ENCODE measurements at places on chromosomes 6 and 20.

DNA sequence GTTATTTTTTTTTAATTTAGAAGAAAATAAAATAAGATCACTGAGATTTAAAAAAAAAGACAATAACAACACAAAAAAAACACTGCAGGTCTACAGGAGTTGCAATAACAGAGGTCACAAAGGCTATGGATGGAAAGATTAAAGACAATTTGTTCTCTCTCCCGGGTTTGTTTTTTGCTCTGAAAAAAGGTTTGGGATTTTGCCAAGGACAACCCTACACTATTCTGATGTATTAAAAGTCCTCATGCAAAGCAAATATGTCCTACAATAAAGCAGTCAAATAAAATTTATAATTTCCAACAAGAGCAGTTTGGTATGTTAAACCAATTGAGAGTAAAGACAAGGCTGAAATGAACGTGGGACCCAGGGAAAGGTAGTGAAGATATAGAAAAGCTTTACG lies 55.6 kb downstream of the PTPRK start:
- DNase-seq: no peak

- DNase-seq: no peak
Measured at GRCh38 chr6:147614501-147614900, 106.0 kb downstream of the SAMD5 start.

GRCh38 chr20:4946585-4946984 lies 54.7 kb downstream of the SLC23A2 start:
- no peak for DNase-seq

- DNase-seq: no peak
Measured at GRCh38 chr20:6384380-6384779, 261.6 kb upstream of the FERMT1 start.

- DNase-seq: no peak
Measured at GRCh38 chr6:111474106-111474505, 8.9 kb downstream of the REV3L start.

GRCh38 chr20:51119914-51120313 lies 97.0 kb upstream of the KCNG1 start:
- DNase-seq: no peak

- DNase-seq: no peak
Measured at GRCh38 chr6:108174371-108175175, 8.8 kb downstream of the NR2E1 start.

DNA sequence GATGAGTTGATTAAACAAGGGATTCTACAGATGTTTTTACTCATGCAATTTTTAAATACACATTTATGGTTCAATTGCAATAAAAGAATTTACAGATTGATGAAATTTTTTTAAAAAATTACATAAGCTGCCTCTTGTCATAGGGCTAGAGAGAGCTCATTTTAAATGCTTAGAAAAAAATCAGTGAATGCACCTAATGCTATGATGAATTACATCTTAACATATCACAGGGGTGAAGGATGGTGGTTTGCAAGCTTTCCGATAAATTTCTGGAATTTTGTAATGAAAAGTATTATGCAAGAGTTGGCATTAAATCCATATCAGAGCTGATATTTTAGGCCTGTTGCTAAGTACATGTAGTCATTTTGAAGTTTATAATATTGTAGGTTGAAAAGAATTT lies 29.6 kb downstream of the DSE start:
- no peak for DNase-seq

GRCh38 chr20:11153819-11154218 lies 480.0 kb upstream of the JAG1 start:
- no peak for DNase-seq

DNA sequence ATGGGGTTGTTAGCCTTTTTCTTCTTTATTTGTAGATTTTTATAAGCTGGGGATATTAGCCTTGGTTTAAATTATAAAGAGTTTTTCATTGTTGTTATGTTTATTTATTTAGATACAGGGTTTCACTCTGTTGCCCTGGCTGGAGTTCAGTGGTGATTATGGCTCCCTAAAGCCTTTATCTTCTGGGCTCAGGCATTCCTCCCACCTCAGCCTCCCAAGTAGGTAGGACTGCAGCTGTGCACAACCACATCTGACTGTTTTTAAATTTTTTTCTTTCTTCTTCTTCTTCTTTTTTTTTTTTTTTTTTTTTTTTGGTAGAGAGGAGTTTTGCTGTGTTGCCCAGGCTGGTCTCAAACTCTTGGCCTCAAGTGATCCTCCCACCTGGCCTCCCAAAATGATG lies 80.9 kb downstream of the UBE3D start:
- no peak for DNase-seq

DNA sequence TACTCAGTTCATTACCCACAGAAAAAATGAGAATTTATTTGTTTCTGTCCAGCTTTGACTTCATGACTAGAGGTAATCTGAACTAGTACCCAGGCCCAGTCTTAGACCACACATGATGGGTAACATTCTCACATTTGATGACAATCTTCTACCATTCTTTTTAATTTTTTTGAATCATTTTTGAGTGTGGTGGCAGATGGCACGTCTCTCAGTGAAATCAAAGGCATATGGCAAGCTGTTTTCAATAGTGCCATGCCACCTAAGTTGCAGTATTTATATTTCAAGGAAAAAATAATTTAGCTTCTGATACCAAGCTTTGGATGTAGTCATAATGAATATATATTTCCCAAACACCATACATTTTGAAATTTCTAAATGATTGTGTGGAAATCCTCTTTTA lies 88.8 kb upstream of the HS3ST5 start:
- DNase-seq: no peak

DNA sequence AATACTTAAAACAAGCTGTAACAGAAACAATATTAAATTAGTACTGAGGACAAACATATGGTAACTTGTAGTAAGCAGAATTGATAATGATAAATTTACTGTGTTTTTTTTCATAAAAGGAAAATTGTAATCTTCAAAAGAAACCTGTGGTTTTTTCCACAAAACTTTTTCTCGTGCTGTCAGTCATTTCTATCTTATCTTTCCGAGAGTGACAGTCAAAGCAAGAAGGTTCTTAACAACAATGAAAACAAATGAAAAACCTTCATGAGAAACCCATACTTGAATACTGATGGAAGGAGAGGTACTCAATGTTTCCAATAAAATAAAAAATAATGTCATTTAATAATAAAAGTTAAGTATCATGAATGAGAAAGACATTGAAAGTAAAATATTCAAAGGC lies 174.0 kb downstream of the TBC1D32 start:
- no peak for DNase-seq

DNA sequence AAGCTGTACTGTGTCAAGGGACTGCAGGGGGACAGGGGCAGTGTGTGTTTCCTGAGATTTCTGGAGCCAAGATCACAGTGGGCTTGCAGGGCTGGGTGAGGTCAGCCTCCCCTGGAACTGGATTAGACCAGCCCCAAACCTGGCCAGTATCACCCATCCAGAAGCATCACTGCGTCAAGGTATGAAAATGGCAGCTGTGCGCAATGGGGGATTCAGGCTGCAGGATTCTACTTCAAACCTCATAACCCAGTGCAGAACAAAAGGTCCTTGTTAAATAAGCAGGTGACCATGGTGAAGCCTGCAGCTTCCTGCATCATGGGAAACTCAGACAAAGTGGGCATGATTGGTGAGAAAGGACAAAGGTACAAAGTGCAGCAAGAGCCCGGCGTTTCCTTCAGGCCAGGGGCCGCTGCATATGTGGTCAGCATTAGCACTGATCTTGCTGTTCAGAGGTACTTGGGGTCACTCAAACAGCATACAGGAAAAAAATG lies 33.4 kb downstream of the TRAF3IP2 start:
- no peak for DNase-seq

GRCh38 chr6:44041461-44042260 lies 85.6 kb downstream of the MRPL14 start:
- DNase-seq: peak; percentile 85

GRCh38 chr6:108254433-108255410 lies 6.1 kb downstream of the SNX3 start:
- DNase-seq: no peak

DNA sequence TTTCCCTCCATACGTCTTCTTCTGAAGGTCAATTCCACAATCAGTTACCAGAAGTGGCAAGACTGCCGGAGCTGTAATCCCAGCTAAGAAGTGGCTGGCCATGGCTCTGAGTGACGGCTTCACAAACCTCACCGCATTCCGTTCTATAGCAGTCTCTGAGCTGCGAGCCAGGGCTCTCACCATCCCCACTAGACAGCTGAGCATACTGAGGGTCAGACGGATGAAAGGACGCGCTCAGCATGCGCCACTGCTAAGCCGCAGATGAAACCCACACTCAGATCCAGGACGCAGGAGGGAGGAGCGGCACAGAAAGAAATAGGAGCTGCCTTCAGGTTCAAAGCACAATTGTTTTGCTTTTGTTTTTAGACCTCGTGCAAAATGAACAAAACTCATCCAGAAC lies 97.9 kb downstream of the ANKRD60 start:
- no peak for DNase-seq

DNA sequence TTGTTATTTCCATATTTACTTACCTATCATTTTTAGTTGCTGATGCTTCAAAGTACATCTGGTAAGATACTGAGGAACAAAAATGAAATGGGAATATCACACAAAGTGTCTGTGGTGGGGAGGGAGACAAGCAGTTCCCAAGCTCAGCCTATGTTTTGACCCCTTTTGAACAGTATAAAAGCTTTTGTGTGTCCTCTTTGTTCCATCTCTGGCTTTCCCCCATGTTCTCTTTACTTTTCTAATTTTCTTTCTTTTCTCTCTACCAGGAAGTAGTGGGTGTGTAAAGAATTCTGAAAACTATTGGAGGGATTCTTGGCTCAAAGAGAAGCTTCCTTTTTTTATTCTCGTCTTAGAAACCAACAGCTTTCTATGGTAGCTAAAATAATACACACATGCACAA lies 7.4 kb downstream of the TAAR2 start:
- DNase-seq: no peak

GRCh38 chr6:44260451-44261297 lies 3.3 kb upstream of the SLC35B2 start:
- no peak for DNase-seq

DNA sequence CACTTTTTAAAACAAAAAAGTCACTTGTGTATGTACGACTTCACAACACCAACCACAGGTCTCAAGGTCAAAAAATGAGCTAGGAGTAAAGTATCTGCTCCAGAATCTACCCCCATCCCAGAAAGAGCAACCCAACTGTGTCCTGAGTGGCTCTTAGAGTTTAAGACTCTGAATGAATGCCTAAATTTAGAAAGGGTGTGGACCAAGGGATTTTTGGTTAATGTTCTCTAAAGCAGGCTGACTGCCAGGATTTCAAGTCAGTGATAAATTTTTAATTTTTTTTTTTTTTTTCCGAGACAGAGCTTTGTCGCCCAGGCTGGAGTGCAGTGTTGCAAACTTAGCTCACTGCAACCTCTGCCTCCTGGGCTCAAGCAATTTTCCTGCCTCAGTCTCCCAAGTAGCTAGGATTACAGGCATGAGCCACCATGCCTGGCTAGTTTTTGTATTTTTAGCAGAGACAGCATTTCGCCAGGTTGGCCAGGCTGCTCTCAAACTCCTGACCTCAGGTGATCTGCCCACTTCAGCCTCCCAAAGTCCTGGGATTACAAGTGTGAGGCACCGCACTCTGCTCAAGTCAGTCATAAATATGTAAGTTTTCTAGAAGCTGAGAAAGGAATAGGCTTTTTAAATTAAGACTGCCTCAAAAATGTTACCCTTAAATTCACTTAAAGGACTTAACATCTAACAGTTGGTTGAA lies 20.2 kb downstream of the STAU1 start:
- no peak for DNase-seq

DNA sequence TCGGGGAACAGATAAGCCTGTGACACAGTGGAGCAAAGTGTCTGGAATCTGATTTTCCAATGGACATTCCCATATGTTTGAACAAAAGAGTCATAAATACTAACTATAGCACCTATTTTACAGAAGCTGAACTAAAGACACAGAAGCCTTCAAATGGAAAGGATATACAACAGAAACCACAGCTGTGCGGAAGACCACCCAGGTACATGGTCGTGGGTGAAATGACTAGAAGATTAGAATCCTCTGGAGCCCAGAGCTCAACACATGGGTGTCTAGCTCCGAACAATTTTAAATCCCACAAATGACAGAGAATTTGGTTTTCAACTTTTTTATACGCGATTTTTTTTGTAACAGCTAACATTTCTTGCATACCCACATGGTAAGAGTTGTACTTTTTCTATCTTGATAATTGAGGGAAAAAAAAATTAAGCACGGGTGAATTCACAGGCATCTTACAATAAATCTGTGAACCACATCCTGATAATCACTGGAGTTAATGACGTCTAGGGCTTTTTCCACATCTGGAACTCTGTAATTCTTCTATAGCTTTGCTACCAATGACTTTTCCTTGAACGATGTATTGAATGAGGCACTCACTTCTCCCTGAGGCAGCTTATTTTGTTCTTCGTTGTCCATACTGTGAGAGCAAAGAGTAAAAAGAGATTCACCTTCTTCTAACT lies 271.1 kb upstream of the AGPAT4 start:
- no peak for DNase-seq

DNA sequence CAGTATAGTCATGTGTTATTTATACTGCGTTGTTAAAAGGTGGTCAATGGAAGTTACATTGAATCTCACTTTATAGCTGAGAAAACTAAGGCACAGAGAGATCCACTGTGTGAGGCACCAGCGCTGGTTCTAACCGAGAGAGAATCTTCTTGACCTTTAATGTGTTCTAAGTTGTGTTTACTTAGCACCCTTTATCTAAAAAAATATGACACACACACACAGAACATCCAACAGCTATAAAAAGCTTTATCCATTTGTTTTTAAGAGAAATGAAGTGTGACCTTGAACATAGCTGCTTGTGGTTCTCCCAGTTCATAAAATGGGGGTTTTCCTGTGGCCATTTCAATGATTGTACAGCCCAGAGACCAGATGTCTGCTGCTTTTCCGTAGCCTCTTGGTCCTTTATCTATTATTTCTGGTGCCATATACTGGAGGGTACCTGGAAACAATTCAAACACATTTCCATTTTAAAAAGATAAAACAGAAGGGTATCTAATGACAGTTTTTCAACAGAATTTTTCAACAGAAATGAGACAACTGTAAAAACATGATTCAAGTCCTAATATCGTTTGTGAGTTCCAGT lies 54.8 kb upstream of the MAP7 start:
- no peak for DNase-seq

DNA sequence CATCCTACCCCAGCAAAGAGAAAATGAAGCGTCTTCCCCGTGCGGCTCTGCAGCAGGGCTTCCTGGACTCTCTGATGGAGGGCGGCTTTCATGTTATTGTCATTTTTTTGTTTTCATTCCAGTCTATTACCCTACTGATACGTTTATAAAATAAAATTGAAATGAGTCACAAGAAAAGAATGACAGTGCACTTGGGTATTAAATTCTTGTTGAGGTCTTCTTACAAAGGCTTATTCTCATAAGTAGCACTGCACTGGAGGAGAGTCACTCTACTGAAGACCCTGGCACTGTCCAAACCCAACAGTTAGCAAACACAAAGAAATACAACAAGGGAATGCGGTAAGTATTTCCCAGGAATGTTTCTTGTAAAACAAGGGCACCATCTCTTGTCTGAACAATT lies 379.3 kb downstream of the MAFB start:
- DNase-seq: no peak

GRCh38 chr6:23584134-23584763 lies 541.8 kb upstream of the NRSN1 start:
- no peak for DNase-seq

GRCh38 chr20:47293631-47294030 lies 62.9 kb downstream of the ZMYND8 start:
- DNase-seq: no peak

GRCh38 chr6:135114355-135115145 lies 59.9 kb upstream of the HBS1L start:
- DNase-seq: no peak

Data from putamen (tissue), 1 donor.